ENCODE measurements at places on chromosomes 3 and 15. TPM values are rescaled to one million over a fixed set of nuclear protein-coding genes. Genes with fewer than 3 reads are reported as not detected.

The AHSG gene
- total RNA-seq = not detected

The GALNT15 gene
- 117 TPM for total RNA-seq

The ARIH1 gene
- 26.2 TPM for total RNA-seq

The P3H2 gene
- total RNA-seq = 41.2 TPM

The ACSBG1 gene
- total RNA-seq = 0.31 TPM

The GOLGA6L7 gene
- total RNA-seq = not detected

DNA sequence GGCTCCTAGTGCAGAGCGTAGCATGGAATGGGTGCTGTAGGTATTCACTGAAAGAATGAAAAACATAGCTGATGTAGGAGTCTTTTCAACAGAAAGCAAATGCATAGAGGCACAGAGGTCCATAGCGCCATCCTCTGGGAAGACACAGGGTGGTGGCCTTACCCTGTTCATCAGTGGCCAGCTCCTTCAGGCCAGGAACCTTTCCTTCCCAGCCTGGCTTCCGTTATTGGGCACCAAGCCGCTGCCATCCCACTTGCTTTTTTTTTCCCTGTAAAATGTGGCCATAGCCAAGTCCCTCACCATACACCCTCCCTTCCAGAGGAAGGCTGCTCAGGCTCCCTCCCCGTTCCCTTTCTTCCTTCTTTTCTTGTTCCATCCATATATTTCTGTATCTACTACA, 118.1 kb downstream of the ZNF621 start:
- DNase-seq = no peak

DNA sequence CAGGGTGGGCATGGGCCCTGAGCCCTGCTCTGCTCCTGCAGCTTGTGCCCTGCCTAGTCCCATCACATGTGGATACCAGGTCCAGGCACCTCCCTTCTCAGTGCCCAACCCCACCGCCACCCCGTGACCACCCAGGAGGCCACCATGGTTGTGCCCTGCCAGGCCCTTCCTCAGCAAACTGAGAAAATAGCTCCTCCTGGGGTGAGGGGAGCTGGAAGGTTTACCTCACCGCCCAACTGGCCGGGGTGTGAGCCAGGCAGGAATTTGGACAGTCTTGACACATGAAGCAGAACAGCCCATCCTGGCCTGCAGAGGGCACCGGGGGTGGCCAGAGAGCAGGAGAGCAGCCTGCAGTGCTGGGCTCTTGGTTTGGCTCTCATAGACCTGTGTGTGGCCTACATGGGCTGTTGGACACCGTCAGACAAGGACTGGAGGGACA, 11.4 kb upstream of the C3orf22 start:
- DNase-seq = no peak

DNA sequence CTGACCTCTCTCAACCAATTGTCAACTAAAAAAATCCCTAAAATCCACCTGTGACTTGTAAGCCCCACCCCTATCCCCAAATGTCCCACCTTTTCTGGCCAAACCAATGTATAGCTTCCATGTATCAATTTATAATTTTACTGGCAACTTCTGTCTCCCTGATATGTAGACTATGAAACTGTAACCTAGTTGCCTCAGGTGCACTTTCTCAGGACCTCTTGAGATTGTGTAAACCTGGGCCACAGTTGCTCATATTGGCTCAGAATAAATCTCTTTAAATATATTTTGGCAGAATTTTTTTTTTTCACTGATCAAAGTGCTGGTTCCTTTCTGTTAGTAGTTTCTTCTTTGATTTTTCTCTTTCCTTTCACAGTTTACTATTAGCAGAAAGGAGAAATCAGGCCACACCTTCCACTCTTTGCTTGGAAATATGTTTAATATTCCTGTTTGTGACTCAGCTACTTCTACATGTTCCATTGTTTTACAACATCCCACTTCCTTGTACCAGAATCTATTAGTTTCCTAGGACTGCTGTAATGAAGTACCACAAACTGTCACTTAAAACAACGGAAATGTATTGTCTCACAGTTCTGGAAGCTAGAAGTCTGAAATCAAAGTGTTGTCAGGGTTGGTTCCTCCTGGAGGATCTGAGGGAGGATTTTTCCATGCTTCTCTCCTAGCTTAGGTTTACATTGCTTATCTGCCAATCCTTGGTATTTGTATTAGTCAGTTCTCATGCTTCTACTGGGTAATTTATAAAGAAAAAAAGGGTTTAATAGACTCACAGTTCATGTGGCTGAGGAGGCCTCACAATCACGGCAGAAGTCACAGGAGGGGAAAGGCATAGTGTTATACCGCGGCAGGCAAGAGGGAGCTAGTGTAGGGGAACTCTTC, 801.2 kb upstream of the ARPP21 start:
- no peak for DNase-seq

DNA sequence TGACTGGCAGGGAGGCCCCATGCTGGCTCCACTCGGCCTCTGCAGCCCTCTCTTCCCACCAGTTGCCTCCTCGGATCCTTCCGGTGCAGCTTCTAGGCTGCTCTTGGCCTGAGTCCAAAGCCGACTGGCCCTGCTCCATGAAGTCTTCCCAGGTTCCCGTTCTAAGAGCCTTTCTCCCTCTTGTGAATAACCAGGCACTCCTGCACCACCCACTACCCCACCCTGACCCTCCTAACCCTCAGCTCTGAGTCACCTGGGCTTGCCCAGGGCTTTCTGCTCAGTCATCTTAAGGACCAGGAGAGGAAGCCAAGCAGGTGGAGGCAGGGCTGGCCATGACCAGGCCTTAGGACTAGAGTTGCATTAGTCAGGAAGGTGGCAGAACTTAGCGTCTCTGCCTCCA, 28.1 kb upstream of the CNBP start:
- no peak for DNase-seq

DNA sequence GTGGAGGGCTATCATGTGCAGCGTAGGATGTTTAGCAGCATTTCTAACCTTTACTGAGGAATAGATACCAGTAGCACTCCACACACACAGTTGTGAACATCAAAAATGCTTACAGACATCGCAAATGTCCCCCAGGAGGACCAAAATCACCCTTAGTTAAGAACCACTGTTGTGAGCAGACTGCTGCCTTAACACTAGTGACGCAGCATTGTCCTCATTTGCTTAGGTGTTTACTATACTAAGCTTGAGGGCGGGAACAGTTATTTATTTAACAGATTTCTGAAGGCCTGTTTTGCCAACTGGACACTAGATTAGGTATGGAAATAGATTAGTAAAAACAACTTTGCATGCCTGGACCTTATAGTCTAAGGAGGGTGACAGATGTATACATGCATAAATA, 2.3 kb downstream of the PPP2R3A start:
- no peak for DNase-seq

DNA sequence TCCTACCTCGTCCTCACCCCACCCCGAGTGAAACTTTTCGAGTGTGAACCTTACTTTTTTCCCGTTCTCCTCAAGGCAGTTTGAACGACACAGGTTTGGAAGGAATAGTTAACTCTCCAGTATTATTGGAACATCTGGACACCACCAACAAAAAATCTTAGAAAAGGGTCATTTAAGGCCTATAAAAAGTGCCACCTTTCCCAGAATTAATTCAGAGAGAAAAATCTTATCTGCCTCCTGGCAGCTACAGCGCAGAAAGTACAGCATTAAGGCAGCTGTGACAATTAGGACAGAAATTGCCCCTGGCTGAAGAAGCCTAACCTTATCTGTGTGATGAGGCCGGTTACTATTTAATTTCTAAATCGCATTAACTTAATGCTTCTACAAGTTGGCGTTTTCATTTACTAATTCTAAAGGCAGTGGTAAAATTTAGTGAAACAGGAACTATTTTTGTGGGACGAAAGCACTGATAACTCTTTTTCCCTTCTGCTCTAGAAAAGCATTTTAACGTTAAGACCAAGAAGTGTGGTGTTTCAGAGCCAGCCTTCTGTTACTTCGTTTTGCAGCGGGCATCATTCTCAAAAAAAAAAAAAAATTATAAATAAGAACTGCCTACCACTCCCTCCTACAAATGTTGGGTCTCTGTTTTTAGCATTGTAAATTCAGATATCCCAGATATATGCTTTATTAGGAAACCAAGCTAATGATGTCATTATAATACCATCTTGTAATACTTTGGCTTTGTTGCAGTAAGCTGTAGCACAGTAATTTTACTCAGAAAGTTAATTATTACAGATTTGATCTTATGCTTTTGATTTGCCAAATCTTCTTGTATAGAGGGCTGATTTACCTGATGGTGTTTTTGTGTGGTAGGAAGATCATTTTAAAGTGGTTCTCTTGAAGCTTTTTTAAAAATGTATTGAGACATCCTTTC, 1.4 kb downstream of the ATP11B start:
- DNase-seq = no peak

DNA sequence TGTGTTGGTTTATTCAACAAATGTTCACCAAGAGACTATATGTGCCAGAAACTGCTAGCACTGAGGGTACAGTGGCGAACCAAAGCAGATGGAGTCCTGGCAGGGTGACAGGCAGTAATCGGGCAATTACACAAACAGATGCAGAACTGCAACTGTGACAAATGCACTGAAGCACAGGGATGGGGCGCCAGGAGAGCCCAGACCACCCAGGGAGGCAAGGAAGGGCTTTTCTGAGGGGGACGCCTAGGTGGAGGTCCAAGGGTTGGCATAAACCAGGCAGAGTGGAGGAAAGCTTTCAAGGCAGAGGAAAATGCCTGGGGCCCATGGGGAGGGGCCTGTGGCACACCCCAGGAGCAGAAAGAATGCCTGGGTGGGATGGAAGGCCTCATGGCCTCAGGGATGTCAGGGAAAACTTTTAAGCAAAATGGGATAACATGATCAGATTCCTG, 5.5 kb downstream of the DIS3L start:
- no peak for DNase-seq

DNA sequence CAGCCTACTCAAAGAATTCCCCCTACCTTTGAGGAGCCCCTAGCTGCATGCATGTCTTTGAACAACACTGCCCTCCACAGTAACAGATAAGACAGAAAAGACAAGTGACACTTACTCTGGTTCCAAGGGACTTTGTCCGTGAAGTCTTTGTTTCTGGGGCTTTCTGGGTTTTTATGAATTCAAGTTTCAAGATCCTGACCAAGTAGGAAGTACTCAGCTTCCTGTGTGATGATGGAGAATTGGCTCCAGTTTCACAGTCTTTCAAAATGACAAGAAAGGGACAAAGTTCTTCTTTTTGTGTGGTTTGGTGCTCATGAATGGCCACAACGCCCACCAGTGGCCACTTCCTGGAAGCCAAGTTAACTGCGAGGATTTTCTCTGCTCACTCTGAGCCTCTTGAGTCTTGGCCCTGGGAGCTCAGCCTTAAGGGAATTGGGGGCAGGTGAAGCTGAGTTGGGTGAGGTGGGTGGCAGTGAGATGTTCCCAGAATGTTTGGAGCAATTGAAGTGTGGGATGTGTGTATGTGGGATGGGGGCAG, at the start of gene CCR1:
Gene CCR1 (minus strand): TSS at position 147 of the 538 bp plus-strand sequence. CDS start 4,000 bp downstream, outside the sequence.
- no peak for DNase-seq

DNA sequence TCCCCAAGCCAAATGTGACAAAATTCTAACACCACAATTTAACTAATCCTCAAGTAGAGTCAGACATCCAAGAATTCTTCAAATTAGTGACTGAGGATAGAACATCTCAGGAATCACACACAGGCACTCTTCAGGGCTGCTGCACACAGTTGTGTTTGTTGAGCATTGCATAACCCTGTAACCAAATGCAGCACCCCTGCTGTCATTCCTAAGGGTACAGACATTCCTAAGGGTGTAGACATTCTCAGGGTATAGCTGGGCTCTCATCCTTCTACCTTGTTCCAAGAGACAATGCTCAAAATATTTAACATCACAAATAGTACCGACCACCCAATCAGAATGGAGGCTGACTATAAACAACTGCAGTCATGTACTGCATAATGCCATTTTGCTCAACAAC, 107.1 kb upstream of the UBE2E2 start:
- no peak for DNase-seq

DNA sequence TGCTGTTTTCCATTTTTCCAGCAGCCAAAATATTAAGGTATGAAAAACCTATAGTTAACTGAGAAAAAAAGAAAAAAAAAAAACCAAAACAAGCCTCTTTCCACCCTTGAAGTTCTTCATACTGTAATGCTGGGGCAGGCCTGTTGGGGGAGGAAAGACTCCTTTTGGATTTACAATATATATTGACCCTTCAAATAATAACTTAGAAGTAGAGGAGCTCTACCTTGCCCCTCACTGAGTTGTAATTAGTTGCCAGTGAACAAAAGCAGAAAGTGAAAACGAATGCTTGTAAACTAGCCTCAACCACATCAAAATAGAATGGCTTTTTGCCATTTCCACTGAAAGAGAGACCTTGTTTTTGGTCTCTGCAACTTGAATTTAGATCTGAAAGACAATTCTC, 326.6 kb downstream of the NR2F2 start:
- DNase-seq = no peak

DNA sequence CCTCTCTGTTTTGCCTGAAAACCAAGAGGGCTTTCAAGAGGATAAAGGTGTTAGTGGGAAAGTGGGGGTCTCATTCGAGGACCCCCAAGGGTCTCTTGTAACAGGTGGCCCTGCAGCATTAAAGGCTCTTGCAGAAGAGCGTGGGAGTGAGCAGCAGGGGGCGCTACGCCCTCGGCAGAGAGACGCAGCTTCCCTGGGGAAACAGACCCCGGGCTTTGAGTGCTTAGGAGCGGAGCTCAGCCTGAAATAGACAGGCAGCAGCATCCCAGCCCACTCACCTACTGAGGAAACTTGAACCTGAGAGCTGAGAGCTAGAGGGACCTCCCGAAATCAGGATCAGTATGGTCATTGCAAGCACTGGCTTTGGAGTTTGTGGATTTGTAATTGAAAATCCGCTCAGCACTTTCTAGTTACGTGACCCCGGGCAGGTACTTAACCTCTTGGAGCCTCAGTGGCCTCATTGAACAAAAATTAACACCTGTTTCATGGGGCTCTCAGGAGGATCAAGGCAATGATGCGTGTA, 25.7 kb downstream of the RPLP1 start:
- DNase-seq = no peak

DNA sequence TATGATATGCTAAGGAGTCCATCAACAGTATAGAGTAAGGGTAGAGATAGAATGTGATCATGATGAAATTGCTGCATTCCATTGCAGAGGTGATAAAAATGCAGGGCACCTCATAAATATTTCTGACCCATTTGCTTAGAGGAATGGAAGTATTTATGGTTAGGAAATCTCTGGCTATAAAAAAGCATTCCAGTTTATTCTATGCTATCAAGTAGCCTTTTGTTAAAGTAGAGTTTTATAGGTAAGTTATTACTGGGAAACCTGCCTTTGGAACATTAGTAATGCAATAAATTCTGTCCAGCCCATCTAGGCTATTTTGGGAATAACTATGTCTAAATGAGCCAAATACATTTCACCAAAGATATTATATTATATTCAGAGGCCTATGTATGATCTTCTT, 19.8 kb upstream of the STRIT1 start:
- DNase-seq = no peak

GRCh38 chr15:32688151-32688639, 29.6 kb upstream of the GREM1 start:
- no peak for DNase-seq

DNA sequence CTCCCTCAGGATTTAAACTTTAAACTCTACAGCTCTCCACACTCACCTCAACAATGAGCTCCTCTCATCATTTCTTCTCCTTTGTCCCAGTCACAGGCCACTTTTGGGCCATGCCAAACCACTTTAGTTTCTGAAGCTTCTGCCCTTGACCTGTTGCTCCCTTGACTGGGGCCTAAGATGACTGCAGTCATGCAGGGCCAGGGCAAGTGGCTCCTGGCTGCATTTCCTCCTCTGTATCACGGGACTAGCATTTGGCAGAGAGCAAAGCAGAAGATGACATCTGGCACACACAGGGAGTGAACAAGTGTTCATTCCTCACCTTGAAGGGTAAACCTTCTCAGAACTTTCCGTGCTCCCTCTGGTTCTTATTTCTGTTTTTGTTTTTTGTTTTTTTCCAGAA, 136.9 kb downstream of the PDE8A start:
- DNase-seq = no peak

- DNase-seq = no peak
Observed at GRCh38 chr3:134660046-134660441, 9.2 kb upstream of the KY start.

- no peak for DNase-seq
Observed at GRCh38 chr3:51975852-51976549, 1.1 kb downstream of the ABHD14A start.

All from esophagus squamous epithelium (tissue), 5 donors.